T47D (cell line): ENCODE measurements at places on chromosomes 7 and 10.

DNA sequence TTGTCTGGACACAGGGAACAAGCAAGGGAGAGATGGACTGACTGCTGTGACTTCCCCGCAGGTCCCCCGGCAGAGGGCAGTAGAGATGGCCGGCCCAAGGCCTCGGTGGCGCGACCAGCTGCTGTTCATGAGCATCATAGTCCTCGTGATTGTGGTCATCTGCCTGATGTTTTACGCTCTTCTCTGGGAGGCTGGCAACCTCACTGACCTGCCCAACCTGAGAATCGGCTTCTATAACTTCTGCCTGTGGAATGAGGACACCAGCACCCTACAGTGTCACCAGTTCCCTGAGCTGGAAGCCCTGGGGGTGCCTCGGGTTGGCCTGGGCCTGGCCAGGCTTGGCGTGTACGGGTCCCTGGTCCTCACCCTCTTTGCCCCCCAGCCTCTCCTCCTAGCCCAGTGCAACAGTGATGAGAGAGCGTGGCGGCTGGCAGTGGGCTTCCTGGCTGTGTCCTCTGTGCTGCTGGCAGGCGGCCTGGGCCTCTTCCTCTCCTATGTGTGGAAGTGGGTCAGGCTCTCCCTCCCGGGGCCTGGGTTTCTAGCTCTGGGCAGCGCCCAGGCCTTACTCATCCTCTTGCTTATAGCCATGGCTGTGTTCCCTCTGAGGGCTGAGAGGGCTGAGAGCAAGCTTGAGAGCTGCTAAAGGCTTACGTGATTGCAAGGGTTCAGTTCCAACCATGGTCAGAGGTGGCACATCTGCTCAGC lies 6.0 kb downstream of the CYREN start:
- peak; percentile 42 for DNase-seq

- no peak for DNase-seq
Measured at GRCh38 chr10:51766423-51767102, 67.2 kb upstream of the CSTF2T start.

DNA sequence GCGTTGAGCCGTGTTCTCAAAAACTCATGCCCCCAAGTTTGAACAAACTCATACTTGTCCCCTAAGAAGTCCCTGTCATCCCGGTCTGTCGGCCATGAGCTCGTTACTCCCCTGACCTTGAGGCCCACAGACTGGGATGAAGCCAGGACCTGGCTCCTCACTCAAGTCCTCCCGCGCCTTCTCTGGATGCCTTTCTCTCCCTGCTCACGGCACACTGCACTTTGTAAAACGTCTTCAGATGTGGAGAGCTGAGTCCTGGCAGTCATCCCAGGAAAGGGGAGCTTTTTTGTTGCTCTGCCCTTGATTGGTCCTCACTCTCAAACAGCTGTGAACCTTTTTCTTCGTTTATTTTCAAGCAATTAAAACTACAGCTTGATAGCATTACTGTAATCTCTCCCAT lies 110.8 kb downstream of the JAZF1 start:
- no peak for DNase-seq

DNA sequence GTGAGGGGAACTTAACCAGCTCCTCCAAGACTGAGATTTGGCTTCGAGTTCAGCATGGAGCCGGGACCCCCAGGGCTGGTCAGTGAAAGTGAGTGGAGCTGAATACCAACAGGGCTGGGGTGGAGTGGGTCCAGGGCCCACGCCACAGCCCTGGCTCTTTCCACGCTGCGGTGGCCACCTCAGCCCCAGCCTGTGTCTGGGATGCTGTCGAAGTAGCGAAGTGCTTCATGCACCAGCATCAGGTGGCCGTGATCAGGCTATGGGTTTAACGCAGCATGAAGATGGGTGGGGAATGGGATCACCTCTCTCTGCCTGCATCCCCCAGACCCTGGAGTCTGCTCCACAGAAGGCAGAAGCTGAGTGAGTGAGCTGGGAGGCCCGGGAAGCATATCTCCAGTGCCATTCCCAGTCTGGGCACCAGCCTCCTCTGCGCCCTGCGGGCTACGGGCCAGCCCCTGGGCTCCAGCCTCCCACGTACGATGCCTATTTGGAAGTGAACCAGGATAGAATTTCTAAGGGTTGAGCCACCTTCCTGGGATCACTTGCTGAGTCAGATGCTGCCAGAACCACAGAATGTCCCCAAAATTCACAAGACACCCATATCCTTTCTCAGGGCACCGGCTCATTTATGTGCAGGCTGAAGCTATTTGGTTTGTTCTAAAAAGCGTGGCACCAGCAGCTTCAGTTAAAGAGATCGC lies 131.1 kb upstream of the CHST15 start:
- no peak for DNase-seq

- no peak for DNase-seq
Measured at GRCh38 chr7:158811461-158811860, 17.8 kb downstream of the ESYT2 start.

GRCh38 chr7:158904599-158904998 lies 48.2 kb downstream of the DYNC2I1 start:
- no peak for DNase-seq

GRCh38 chr10:79938728-79939406 lies 10.0 kb downstream of the SFTPD start:
- DNase-seq, result no peak

GRCh38 chr10:62130948-62131347 lies 137.7 kb downstream of the RTKN2 start:
- no peak for DNase-seq

GRCh38 chr7:103719070-103719469 lies 270.4 kb downstream of the RELN start:
- no peak for DNase-seq

GRCh38 chr10:125103924-125104323 lies 56.4 kb downstream of the CTBP2 start:
- DNase-seq, result no peak

- no peak for DNase-seq
Measured at GRCh38 chr7:116717137-116717536, 45.1 kb downstream of the MET start.

GRCh38 chr10:44058259-44058658 lies 326.6 kb downstream of the CXCL12 start:
- DNase-seq, result no peak

DNA sequence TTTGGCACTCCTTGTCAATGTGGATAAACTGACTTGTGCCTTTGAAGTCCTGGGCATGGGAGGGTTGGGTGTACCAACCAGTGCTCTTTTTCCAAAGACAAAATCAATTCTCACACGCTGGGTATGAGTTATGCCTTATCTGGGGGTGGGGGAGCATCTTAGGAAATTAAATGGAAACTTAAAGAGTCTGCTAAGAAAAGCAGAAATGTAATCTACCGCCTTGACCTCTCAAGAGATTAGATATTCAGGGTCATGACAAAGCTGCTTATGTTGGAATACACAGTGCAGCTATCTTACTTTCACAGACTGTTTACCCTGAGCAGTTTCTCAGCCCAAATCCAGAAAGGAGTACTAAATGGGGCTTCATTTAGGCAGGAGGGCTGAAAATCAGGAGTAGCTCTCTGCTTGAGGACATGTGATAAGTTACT lies 2.6 kb downstream of the MEST start:
- DNase-seq, result no peak

- no peak for DNase-seq
Measured at GRCh38 chr10:98915911-98916310, 319.7 kb downstream of the HPSE2 start.

DNA sequence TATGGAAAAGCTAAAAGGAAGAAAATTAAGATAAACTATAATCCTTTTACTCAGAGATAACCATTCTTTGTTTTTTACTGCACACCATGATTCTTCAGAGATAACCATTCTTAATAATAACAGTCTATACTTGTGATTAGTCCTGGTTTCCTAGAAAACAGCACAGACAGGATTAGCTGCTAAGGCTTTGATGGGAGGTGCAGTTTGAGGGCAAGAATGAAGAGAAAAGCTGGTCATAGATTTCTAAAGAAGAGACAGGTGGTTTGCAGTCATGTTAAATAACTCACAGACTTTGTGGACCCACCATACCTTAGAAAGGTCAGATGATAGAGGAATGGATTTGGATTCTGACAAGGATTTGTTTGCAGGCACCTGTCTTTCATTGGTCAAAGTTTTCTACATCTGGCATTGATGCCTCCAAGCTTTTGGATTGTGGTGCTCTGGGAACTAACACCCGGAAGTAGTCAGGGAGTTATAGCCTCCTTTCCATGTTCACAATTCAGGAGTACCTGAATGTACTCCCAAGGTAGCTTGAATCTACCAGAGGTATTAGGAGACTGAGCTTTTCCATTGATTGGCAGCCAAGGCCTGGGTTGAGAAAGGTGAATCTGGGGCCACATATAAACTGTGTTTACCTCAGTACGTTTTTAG lies 3.7 kb downstream of the SMC3 start:
- DNase-seq, result no peak

- DNase-seq, result no peak
Measured at GRCh38 chr7:130047831-130048230, 3.3 kb downstream of the ZC3HC1 start.
